ENCODE measurements at places on chromosomes 1 and 21.

GRCh38 chr1:7916501-7916830, 24.2 kb downstream of the TNFRSF9 start:
- DNase-seq: no peak

DNA sequence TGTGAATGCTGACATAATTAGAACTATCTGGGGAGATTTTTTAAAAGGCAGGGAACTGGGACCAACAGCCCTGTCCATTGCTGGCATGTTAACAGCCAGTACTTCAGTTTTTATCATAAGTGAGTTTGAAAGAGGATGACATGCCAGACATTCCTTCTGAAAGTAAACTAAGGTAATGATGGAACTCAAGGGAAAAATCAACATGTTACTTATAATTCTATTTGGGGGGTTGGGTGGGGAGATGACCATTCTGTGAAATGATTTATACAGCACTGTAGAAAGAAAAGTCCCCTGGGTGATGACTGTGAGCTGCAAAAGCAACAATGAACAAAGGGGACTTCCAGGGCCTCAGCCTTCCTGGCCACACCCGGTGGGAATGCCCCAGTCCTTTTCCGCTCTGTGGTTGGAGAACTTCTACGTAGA, 5.4 kb upstream of the LAMC2 start:
- no peak for DNase-seq

DNA sequence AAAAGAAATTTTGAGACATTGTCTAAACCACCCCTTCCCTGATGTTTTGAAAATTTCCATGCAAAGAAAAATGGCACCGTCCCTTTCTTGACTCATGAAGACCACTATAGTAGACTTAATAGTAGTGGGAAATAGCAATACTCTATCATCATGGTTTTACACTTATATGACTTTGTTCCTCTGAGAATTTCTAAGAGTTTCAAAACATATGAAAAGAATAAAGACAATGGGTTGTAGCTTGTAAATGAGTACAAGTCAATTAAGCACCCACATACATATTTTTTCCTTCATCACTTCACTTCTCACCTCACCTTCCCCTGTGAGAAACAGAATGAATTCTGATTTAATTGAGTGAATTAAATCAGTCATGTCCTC, 151.7 kb downstream of the LYPLAL1 start:
- no peak for DNase-seq

- DNase-seq: no peak
Measured at GRCh38 chr1:98991127-98992012, 13.3 kb downstream of the PLPPR5 start.

DNA sequence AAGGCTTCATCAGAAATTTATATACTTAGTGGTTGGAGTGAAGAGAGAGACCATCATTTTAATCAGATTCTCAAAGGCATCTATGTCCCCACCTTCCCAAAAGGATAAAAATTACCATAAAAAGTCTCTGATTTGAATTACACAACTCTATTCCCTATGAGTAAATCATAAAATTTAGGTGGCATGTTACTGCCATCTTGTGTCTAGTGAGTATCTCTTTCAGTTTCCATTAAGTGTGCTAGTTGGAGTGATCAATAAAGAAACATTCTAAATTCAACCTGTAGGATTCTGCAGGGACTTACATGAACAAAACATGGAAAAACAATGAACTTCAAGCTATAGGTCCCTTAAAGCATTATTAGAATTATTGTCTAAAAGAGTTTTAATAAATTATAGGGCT, 655.4 kb downstream of the LTN1 start:
- no peak for DNase-seq

GRCh38 chr1:55321942-55322341, 106.8 kb upstream of the USP24 start:
- no peak for DNase-seq

- DNase-seq: no peak
Measured at GRCh38 chr1:78651241-78651640, 1.6 kb downstream of the IFI44 start.

DNA sequence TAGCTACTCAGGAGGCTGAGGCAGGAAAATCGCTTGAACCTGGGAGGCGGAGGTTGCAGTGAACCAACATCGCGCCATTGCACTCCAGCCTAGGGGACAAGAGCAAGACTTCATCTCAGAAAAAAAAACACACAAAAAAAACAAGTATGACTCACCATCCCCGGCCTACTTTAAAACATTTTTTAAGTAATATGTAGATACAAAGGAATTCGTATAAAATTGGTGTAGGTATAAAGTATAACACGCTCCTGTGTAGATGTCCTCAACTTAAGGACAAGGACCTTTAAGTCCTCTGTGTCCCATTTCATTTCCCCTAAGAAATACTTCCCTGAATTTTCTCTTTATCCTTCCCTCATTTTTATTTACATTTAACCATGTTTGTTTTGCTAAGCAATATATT, 73.4 kb upstream of the PKN2 start:
- DNase-seq: no peak

DNA sequence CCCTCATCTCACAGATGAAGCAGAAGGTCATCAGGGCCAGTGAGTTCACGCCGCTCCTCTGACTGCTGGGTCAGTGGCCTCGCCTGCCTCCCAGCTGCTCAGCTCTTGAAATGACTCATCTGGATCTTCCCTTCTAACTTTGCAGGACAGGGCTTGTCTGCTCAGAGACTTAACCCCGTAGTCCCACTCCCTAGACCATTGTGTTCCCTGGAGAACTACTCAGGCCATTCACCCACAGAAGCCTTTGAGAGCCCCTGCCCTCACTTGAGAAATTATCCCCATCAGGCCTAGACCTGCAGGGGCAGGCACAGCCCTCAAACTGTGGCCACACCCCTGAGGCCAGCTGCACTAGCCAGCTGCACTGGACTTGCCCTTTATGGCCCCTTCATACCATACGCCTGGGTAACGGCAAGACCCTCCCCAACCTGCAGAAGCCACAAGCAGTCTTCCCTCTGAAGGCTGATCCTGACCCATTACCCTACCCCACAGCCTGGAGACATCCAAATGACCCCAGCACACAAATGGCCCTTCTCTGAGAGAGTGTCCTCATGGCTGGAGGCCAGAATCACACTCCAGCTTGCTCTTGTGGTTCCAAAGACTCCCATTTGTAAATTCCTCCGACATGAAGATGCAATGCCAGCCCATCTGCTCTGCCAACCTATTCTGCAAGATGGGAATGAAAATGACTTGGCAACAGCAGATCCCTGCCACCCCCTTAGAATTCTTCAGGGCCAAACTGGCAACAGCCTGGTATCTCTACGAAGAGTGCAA, 33.2 kb downstream of the RCSD1 start:
- no peak for DNase-seq

- no peak for DNase-seq
Measured at GRCh38 chr1:14926818-14927575, 226.6 kb upstream of the TMEM51 start.

DNA sequence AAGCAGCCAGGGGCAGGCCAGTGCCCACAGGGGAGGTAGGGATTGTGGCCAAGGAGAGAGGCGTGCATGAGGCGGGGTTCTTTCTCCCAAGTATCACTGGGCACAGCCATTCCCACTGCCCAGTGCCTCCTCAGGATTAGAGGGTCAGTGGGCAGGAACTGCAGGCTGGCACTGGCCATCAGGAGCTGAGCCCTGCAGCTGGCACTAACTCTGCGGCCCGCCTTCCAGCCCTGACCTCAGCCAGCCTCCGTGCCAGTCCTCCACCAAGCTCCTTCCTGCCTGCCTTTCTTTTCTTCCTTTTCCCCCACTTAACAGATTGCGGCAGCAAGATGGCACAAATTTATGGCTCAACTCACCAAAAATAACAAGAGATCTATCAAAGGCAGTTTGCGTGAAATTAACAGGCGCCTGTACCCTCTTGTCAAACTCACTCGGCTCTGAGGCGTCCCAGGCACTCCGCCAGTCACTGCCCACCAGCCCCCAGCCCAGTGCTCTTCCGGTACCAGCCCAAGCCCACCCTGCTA, 11.1 kb downstream of the ADGRB2 start:
- no peak for DNase-seq

DNA sequence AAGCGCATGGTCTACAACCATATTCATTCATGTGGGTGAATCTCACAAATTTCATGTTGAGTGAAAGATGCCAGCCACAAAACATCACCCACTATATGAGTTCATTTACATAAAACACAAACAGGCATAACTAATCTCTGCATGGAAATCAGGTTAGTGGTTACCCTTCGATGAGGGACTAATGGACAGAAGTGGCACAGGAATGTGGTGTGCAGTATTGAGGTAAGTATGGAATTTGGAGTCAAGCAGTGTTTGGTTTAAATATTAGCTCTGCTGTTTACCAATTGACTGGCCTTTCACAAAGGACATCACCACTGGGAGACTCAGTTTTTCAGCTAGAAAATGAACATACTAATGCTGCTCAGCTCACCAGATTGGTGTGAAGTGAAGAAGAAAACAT, 24.2 kb downstream of the CCDC185 start:
- no peak for DNase-seq

DNA sequence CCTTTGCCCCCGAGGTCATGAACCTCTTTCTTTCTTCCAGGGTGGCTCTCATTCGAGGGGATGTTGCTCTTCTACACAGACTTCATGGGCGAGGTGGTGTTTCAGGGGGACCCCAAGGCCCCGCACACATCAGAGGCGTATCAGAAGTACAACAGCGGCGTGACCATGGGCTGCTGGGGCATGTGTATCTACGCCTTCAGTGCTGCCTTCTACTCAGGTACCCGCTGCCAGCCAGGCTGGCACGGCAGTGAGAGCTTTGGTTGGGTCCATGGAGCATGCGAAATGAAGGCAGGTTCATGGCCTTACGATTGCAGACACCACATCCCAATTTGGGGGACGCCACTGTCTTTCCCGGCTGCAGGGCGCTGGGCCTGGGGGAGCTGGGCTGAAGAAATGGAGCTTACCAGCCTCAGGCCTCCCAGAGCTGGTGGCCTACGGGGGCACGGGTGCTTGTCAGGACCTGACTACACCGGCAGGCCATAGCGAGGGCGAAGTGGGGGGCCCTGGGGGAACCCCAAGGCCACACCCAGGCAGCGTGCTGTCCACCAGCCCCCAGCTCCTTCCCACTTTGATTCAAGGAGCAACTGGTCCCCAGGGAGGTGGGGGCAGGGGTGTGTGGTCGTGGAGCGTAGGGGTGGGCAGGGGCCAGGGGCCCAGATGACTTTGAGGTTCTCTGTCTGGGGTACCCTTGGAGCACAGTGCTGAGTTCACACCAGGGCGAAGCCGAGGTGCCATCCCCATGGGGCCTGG, 20.0 kb downstream of the SLC45A1 start:
- no peak for DNase-seq

GRCh38 chr1:110897681-110898080, 24.7 kb downstream of the CD53 start:
- DNase-seq: no peak

DNA sequence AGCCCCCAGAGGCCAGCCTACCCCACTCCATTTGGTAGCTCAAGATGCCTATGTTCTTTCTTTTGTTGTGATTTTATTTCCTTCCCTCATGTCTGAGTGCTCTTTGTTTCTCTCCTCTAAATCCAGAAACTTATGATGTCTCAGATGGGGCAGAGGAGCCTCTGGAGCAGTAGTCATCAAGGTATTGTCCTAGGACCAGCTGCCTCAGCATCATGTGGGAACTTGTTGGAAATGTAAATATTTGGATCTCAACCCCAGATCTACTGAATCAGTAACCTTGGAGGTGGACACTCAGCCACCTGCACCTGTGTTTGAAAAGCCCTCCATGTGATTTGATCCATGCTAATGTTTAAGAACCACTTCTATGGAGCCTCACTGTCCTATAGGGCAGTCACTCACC, 593.1 kb upstream of the PLXNA2 start:
- no peak for DNase-seq

- no peak for DNase-seq
Measured at GRCh38 chr21:43845386-43845785, 19.6 kb upstream of the AGPAT3 start.

- DNase-seq: no peak
Measured at GRCh38 chr1:226776975-226777374, 37.9 kb upstream of the ITPKB start.

- no peak for DNase-seq
Measured at GRCh38 chr1:48916130-48917069, 139.7 kb upstream of the BEND5 start.

GRCh38 chr21:43306911-43307676, 119.8 kb downstream of the SIK1 start:
- no peak for DNase-seq

Measured in activated CD4-positive, alpha-beta T cell treated with anti-CD3 and anti-CD28 coated beads, Interleukin-2, amount 50 U/mL, for 1 hour (primary cell).